ENCODE measurements at places on chromosomes 6 and 20.

GRCh38 chr6:166612471-166612881 is 14.6 kb downstream of the RPS6KA2 start:
- no peak for DNase-seq

GRCh38 chr6:57262488-57262887 is 40.4 kb upstream of the RAB23 start:
- no peak for DNase-seq

DNA sequence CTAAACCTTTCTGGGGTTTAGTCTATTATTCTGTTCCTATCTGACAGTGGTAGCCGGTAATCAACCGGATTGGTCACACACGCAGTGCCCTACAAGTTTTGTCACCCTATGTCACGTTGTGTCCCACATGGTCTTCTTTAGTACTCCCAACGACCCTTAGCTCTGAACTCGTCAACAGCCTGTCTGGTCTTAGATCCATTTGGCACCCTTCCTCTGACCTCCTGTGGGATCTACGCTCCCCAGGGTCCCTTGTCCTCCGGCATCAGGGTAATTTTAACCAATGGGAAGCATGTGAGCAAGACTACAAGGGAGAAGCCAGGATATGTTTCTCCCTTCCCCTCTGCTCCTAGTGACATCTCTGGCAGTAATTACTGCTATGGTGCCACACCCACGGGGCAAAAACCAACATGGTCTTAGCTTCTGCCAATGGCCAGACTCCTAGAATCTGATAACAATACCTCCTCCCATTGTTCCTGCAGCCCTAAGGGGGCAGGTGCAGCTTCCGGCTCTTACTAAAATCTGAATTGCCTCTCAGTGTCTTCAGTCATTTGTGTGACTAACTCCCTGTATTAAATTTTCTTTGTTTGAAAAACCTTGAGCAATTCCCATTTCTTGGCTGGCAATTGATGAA is 56.6 kb downstream of the MAFB start:
- no peak for DNase-seq

GRCh38 chr20:3744037-3744436 is 11.6 kb downstream of the HSPA12B start:
- DNase-seq: no peak

GRCh38 chr6:42337985-42338743 is 113.6 kb downstream of the TRERF1 start:
- DNase-seq: no peak

Measured in NCI-H187 treated with DMSO at 0.1 percent for 48 hours (cell line).